Activated CD8-positive, alpha-beta memory T cell treated with anti-CD3 and anti-CD28 coated beads, Interleukin-2, amount 50 U/mL, for 48 hours (primary cell): ENCODE measurements at places on chromosomes 3 and 15.

- DNase-seq, result no peak
These were observed 673.7 kb downstream of the FHIT start for GRCh38 chr3:60577601-60578000.

DNA sequence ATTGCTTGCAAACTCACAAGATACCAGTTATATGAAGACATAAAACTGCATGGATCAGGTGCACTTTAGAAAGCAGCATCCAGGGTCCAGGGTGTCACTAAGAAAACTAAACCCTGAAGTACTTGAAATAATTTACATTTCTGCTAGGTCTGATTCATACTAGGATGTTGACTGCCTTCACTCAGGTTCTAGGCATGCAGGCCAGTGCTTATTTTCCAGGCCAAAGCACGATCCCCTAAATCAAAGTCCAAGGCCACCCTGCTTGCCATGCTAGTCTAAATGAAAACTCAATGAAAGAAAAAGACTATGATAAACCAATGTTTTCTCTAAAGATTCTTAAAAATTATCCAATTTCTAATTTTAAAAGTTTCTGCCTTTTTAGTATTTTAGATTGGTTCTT, 49.4 kb downstream of the GREM1 start:
- DNase-seq, result no peak

DNA sequence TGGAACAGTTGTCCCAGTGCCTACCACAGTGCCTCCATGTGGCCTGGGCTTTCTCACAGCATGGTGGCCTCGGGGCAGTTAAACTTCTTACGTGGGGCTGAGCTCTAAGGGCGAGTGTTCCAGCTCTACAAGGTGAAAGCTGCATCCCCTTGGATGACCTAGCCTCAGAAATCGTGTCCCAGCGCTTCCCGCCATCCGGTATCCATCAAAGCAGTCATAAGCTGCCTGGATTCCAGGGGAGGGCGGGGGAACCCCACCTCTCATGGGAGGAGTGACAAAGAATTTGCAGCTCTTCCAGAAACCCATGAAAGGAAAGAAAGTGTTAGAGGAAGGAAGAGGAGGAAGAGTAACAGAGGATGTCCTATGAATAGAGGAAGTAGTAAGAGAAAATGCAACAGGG, 45.8 kb upstream of the CCDC174 start:
- no peak for DNase-seq

DNA sequence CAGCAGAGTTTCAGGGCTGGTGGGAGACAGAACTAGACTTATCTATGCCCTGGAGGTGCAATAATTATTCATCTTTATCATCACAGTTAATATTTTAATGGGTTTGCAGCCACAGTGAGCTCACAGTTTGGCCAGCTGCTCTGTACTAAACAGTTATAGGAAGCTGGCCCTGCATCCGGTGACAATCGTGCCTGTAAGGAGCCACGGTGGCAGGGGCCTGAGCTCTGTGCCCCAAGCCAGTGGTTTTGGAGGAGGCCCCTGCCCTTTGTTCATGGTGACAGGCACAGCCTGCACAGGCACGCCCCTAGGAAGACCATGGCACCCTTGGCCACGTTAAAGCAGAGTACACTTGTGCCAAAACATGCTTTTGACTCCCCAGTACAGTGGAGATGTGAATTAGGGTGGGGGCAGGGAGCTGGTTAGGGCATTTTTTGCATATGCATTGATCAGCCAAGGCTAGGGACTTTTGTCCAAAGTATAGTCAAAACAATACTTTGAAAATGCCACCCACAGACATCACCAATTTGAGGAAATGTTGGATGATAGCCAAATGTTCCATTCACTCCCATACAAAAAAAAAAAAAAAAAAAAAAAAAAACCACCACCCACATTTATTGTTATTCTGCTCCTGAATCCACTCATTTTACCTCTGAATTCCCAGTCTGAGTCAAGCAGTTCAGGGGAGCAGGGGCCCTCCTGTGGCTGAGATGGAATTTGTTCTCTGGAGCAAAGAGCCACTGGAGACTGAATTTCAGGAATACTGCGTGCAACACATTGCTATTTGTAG, 3.4 kb upstream of the RFTN1 start:
- no peak for DNase-seq

DNA sequence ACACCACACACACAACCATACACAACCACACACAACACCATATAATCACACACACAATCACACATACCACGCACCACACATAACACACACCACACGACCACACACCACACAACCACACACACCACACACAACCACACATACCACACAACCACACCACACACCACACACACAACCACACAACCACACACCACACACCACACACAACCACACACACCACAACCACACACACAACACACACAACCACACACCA, 24.2 kb downstream of the CPN2 start:
- DNase-seq, result no peak

DNA sequence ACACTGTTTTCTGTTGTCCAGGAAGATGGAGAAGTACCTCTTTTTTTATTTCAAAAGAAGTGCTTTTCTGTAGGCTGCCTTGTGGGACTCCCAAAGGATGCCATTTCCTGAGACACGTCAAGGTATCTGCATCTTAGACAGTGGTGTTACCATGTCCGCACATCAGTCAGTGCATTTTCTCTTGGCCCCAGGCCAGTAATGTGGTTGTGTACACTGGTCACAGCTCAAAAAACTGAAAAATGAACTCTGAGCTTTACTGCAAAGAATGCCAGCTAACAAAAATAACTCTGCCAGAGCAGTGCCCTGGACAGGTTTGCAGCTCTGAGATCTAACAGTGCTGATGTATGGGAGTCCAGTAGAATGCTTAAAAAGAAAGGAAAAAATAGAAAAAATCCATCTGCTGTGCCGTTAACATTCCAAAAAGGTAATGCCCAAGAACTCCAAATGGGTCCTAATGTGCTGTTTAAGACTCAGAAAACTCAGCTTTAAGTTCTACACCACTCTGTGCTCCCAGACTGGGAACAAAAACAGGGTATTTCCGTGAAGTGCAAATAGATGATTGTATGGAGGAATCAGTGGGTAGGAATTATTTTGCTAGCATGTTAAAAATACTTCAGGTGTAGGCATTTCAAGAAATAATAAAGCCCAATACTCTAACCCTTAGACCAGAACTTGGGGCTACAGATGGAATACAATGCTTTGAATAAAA, 315.9 kb downstream of the FEZF2 start:
- no peak for DNase-seq

GRCh38 chr3:1216856-1217255, 124.0 kb downstream of the CNTN6 start:
- no peak for DNase-seq

GRCh38 chr15:98043160-98044014, 82.9 kb downstream of the ARRDC4 start:
- DNase-seq, result no peak

DNA sequence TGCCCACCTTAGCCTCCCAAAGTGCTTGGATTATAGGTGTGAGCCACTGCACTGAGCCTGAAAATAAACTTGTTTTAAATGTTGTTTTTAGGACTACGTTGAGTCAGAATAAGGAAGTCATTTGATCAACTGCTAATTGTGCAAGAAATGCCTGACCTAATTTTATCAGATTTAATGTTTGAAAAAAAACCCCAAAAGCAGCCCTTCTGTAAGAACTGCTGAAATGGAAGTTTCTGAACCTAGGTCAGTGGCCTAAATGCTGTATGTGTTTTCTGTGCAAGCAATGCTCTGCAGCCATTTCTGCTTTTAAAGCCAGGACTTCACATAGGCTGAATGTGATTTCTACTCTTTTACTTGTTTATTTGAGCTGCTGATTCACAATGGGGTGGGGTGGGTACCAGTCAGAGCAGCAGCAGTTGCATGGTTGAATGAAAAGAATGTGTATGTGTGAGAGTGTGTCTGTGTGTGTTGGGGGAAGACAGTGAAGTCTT, 6.6 kb downstream of the GPX1 start:
- DNase-seq, result no peak

GRCh38 chr3:66592927-66593625, 92.3 kb upstream of the LRIG1 start:
- no peak for DNase-seq

- DNase-seq, result no peak
These were observed 696.3 kb upstream of the UBE2E2 start for GRCh38 chr3:22506871-22507270.

DNA sequence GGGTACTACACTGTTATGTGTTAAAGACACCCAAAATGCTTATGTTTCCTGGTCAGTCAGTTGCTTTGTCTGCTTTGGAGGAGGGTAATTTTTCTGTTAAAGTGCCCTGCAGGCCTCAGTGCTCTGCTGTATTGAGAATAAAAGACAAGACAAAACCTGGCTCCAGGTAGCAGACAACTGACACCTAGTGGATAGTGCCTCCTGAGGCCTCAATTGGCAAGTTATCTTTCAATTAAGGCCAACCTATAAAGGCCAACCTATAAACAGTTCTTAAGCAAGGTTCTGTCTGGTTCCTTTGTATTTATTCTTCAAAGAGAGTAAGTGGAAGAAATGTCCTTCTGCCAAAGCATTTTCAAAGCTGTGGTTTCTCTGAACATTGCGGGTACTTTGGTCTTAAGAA, 773.8 kb downstream of the MECOM start:
- DNase-seq, result no peak

DNA sequence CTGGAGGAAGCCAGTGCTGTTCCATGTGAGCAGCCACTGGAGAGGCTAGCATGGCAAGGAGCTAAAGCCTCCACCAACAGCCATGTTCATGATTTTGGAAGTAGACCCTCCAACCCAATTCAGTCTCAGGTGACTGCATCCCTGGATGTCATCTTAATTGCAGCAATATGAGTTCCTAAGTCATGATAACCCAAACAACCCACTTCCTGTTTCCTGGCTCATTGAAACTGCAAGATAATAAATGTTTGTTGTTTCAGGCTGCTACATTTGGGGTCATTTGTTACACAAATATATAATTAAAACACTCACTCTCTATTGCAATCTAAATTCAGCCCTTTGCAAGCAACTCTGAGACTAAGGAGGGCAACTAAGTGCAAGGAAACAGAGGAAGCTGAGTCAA, 62.4 kb upstream of the SLC24A5 start:
- DNase-seq, result no peak

GRCh38 chr3:158809642-158810041, 7.8 kb downstream of the MFSD1 start:
- no peak for DNase-seq

DNA sequence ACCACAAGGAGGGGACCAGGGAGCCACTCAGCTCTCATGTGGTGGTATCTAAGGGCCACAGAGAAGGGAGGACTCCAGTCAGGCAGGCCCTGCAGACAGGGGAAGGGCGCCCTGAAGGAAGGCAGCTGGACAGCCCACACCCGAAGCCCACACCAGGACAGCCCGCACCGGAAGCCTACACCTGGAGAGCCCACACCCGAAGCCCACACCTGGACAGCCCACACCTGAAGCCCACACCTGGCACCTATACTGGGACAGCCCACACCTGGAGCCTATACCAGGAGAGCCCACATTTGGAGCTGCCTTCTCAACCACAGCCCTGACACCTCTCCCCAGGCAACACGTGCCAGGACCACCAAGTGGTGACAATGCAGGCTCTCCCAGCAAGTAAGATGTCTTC, 11.7 kb downstream of the TPRA1 start:
- DNase-seq, result no peak

DNA sequence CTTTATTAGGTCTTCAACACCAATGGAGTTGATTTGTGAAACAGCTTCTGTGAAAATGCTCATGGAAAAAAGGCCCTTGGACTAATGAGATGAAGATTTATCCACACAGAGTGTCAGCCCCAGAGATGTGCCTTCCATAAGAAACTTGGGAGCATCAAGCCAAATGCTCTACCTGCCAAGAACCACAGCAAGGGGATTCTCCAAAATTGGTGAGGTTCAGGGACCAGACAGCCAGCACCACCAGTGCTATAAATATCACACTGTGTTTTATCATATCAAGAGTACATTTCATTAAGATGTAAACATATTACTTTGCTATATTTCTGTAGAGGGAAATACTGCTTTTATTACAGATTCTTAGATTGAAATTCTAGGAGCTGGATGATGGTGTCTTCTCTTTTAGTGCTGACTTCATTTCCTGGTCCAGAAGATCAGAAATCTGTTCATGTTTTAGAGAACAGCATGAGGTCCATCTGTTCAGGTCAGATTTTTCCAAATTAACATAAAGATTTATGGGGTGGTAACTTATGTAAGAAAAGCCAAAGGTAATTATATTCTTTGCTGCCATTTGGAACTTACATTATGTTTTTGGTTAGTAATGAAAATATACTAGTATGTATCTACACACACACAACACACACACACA, 17.7 kb downstream of the SLC35G2 start:
- no peak for DNase-seq

DNA sequence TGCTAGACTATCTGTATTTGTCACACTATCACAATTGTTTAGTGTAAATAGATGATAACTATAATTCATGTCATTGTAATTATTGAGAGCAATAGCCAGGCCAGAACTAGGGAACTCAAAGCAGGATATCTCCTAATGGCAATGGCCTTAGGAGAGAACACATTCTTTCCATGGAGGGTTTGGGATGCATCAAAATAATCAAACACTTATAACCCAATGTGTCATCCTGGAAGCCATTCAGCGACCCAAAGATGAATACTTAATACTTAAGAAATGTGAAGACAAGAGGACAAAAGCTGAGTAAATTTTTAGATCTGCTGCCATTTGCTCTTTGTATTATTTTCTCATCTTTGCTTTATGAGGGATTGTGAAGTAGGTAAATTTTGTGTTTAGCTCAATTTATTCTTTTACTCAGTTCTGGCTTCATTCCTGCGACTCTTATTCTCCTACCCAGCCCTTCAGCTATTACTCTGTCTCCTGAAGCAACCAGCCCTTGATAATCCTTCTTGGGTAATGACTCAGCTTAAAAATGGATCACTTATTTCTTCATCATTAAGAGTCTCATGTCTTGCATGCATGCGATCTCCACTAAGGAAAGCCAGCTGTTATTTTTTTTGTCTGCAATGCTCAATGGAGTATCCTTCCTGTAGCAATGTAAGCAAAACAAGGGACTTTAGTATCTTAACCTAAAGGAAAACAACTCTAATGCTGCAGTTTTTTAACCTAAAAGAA, 2.0 kb downstream of the OR4F15 start:
- no peak for DNase-seq

- no peak for DNase-seq
These were observed 177.3 kb upstream of the GOLIM4 start for GRCh38 chr3:168273036-168273435.
